ENCODE measurements at places on chromosomes 6 and 20.

DNA sequence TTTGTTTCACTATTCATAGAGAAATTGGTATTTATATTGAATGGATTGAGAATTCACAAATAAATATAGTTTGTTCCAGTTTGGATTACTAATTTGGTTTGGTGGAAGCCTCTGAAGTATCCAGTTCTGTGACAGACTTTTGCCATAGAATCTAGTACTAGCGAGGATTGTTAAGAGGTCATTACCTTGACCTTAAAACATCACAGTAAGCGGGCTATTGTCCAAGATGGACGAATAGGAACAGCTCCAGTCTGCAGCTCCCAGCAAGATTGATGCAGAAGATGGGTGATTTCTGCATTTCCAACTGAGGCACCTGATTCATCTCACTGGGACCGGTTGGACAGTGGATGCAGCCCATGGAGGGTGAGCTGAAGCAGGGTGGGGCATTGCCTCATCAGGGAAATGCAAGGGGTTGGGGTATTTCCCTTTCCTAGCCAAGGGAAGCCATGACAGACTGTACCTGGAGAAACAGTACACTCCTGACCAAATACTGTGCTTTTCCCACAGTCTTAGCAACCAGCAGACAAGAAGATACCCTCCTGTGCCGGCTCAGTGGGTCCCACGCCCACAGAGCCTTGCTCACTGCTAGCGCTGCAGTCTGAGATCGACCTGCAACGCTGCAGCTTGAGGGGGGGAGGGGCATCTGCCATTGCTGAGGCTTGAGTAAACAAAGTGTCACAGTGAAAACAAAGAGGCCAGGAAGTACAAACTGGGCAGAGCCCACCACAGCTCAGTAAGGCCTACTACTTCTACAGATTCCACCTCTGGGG lies 66.4 kb upstream of the NEDD9 start:
- no peak for DNase-seq

GRCh38 chr6:54284161-54284860 lies 23.9 kb upstream of the TINAG start:
- DNase-seq, result no peak

DNA sequence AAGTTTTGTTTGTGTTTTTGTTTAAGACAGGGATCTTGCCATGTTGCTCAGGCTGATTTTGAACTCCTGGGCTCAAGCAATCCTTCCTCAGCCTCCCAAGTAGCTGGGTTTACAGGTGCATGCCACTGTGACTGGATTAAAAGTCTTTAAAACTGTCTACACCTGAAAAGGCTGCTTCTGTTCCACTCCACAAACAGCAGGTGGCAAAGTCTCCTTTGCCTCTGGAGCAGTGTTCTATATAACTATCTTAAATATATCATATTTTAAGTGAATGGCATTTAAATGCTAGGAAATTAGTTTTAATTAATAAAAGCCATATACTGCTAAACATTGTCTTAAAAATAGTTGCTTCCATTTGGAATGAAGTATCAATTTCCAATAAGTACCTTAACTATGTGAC lies 89.2 kb upstream of the BCLAF1 start:
- no peak for DNase-seq

DNA sequence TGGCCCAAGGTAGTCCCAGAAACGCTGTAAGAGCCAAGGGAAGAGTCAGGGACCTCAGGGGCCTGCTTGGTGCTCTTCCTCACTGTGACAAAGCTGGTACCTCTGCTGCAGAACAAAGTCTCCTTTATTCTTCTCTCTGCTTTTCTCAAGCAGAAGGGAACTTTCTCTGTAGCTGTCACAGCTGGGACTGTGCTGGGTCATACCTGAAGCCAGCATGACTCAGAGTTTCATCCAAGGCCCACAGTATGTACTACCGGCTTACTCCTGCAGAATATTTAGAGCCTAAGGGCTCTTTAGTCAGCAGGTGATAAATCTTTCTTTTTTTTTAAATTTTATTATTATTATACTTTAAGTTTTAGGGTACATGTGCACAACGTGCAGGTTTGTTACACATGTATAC lies 183.2 kb downstream of the TINAG start:
- DNase-seq, result no peak

- no peak for DNase-seq
These were observed 8.8 kb downstream of the WFDC3 start for GRCh38 chr20:45782890-45783289.

DNA sequence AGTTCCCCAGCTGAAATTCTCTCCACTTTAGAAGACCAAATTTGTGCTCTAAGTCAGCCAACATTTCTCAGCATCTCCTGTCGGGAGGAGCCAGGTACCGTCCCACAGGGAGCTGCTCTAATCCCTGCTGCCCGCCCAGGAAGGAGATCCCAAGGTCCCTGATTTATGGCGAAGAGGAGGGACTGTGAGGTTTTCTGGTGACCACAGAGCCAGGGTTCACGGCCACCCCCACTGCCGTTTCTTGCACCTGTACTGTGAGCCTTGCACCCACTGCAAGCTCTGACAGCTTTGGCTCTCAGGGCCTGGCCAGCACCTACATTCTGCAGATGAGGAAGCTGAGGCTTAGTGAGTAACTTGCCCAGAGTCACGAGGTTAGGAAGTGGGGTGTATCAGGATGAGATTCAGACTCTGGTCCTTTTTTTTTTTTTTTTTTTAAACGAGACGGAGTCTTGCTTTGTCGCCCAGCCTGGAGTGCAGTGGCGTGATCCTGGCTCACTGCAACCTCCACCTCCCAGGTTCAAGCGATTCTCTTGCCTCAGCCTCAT lies 34.9 kb downstream of the FOXC1 start:
- no peak for DNase-seq

GRCh38 chr20:1254254-1254653 lies 11.8 kb upstream of the SNPH start:
- no peak for DNase-seq

GRCh38 chr6:133609415-133610226 lies 279.3 kb upstream of the TCF21 start:
- DNase-seq, result no peak

DNA sequence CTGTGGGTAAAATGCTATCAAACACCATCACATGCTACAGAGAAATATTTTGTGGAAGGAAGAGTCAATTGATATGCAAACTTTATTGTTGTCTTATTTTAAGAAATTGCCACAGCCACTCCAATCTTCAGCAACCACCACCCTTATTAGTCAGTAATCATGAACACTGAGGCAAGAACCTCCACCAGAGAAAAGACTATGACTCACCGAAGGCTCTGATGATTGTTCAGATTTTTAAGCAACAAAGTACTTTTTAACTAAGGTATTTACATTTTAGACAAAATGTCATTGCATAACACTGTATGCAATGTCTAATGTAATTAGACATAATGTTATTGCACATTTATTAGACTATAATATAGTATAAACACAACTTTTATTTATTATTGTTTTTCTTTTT lies 26.2 kb upstream of the MMP24 start:
- DNase-seq, result no peak

DNA sequence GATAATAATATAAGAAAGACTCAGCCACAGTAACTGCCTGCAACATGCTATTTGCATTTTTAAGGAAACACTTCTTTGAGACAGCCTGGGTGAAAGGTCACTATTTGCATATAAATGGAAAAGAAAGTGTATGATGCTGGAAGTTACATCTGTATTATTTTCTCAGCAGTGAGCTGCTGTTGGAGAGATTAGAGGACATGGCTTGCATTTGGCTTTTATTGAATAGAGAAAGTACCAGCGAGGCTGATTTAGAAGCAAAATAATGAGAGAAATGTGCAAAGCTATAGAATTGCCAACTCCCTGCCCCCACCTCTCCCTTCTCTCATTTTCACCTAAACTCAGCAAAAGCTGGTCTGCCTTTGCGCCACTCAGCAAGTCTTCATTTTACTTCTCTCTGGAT lies 12.7 kb downstream of the MYT1 start:
- no peak for DNase-seq

GRCh38 chr6:156949376-156949775 lies 172.2 kb downstream of the ARID1B start:
- no peak for DNase-seq

DNA sequence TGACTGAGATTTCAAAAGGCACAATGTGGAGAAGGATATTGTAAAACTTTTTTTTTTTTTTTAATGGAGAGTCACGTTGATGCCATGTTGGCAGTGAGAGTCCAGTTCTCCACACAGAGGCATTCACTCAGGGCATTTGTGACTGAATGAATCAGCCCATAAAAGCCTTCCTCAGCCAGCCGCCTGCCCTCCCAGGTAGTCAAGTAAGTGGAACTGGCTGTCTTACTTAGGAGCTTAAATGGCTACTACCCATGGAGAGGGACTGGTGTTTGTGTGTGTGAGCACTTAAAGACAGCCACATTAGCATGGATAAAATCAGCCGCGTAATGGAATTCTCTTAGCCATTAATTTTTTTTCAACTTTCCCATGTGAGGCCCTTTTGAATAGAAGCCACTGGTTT lies 12.6 kb downstream of the AAR2 start:
- no peak for DNase-seq

DNA sequence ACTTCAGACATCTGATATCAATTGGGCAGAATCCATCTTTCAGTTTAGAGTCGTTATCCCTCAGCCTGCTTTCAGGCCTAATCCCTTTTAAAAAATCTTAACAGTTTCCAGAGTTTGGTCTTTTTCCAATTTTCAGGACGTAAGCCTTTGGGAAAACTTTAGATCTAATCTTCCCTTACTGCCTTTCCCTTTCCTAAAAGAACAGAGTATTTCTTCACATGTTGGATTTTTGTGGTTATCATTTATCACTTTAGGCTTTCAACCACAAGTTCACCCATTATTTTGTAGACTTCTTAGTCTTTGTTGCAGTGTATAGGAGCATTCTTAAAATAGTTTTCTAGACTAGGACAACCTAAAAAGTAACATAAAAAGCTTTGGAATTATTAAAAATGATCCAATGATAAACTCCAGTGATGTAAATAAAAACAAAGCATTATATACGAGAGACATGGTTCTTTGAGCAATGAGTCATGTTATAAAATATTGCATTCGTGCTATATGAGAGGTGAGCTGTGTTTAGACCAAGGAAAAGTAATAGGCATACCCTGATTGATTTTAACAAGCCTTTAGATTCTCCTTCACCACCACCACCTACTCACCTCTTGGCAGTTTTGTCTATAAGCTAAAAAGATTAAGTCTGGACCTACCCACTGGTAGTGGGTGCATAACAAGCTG lies 90.4 kb upstream of the MCHR2 start:
- no peak for DNase-seq

- DNase-seq, result peak; percentile 55
These were observed 12.4 kb upstream of the PEDS1 start for GRCh38 chr20:50165684-50166554.

DNA sequence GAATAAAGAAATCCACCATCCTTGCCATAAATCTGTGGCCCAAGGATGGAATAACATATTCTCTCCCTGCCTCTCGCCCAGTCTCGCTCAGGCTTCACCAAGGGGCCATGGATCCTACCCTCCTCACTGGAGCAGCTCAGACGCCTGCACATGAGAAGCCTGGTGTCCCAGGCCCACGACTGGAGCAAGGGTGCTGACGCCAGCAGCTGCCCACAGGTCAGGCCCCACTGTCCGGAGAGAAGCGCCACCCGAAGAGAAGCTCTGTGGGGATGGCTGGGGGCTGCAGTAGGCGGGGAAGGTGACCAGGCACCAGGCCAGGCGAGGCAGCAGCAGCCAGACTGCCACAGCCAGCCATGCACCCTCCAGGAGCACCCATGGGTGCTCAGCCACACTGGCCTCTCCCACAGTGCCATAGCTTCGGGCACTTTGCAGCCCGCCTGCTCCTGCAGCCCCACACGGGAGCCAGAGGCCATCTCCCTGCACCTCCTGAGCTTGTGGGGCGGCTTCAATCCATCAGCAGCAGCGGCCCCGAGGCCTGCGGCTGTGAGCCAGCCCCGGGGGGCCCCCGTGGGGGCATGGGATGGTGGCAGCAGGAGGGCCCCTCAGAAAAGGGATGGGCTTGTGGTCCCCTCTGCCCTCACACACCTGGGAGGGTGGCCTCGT lies 286.2 kb upstream of the SGK1 start:
- DNase-seq, result no peak

DNA sequence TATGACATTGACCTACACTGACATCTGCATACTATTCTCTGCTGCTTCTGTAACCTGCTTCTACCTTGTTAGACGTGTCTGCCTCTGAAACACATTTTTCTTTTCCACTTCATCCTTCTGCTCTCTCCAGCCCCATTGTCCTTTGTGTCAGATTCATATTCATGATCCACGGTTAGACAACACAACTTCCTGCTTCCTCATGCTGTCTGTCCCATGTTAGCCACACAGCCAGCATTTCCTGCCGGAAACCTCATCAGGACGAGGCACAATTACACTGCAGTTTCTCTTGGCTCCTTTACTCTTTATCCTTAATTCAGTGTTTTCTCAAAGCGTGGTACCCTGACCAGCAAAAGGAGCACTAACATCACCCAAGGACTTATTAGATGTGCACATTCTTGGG lies 150.2 kb downstream of the TBC1D7 start:
- DNase-seq, result no peak

Data from stimulated activated CD8-positive, alpha-beta memory T cell treated with anti-CD3 and anti-CD28 coated beads, Interleukin-4, amount 100 ng/mL, for 4 hours (primary cell).